ENCODE measurements at places on chromosomes 4 and X.

DNA sequence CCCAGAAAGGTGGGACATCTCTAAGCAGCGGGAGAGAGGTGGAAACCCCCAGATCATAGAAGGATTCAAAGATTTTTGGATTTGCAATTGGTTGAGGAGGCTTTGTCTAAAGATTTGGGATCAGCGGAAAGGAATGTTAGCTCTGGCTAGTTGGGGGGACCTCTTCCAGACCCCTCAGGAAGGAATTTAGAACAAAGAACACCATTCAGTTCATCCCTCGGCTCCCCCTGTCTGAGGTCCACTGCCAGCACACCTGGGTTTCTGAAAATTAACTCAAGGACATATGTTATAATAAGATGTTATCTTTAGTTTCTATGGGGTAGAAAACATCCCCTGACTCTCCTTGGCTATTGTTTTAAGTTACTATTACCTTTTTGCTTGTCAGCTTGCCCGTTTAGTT is 163.6 kb downstream of the CEP135 start:
- no peak for DNase-seq

- no peak for DNase-seq
Observed at GRCh38 chr4:41532882-41533281, 5.1 kb upstream of the LIMCH1 start.

DNA sequence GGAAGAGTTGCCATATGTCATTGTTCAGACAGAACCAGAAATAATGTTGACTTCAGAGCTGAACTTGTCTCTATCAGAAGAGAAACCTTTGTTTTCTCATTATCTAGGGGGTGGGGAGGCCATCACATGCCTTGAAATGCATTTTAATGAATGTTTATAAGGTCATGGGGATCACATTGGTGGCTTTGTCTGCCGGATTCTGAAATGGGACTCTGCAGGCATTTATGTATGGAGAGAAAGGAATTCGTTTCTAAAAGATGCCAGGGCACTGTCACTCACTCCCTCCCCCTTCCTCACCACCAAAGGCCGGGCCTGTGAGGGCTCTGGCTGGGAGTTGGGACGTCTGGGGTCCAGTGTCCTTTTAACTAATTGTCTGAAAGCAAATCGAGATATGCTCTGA is 102.2 kb downstream of the MAMLD1 start:
- DNase-seq = no peak

DNA sequence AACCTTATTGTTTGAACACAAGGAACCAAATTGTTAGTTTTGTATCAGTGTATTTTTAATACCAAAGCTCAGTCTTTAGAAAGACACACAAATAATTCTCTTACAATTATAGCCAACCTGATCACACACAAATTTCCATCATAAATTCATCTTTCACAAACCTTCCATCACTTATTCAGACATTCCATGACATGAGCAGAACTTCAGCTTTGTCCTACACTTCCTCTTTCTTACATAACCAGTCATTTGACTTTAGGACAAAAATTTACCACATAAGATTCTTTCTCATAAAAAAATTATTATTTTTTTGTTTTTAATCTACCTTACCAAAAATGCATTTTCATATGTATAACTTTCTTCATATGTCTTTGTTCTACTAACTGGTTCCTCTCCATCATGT is 312.2 kb downstream of the GALNTL6 start:
- no peak for DNase-seq

- no peak for DNase-seq
Observed at GRCh38 chr4:165207016-165207430, 338 bp upstream of the KLHL2 start.

- no peak for DNase-seq
Observed at GRCh38 chrX:130885996-130886395, 17.0 kb downstream of the ENOX2 start.

DNA sequence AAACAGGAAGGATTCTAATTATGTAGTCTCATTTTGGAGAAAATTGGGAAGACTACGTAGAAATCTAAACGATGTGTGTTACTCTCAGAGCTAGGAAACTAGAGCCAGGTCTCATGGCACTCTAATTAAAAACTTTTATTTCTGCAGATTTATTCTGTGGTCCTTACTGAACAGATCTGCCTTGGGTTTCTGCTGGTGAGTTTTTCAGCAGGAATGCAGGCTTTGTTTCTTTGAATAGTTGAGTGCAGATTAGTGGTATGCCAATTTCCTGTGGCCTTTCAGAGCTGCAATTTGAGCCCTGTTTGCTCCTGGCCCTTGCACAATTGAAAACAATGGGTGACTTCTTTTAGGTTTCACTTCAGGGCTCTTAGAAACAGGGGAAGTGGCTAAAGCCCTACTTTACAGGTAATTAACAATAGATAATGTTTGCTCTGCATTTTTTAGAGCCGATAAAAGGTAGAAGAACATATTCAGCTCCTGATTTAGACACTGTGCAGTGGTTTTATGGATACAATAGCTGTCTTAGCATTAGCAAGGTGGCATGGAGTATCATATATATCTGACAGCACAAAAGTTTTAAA is 21.8 kb downstream of the SPRY1 start:
- DNase-seq = no peak

DNA sequence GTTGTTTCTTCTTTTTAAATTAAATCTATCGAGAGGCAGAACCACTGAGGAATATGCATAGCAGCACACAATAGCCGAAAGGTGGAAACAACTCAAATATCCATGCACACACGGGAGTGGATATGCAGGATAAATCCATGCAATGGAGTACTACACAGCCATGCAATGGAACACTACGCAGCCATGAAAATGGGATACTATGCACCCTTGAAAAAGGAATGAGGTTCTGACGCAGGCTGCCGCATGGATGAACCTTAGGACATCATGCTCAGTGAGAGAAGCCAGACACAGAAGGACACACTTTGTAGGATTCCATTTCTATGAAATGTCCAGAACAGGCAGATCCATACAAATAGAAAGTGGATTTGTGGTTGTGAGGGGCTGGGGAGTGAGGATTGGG is 18.4 kb upstream of the P2RY8 start:
- no peak for DNase-seq

DNA sequence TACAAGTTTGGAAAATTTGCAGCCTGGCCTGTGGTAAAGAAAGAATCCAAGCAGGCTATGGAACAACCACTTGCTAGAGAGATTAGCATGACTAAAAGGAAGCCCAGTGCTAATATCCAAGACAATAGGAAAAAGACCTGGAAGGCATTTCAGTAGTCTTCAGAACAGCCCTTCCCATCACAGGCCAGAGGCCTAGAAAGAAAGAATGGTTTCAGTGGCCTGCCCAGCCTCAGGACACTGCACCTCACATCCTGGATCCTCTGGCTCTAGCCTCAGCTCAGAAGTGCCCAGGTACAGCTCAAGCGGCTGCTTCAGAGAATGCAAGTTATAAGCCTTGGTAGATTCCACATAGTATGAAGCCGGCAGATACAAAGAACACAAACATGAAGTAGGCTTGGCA is 449.8 kb upstream of the AR start:
- DNase-seq = no peak

- DNase-seq = no peak
Observed at GRCh38 chrX:64202808-64203325, 2.6 kb downstream of the AMER1 start.

- no peak for DNase-seq
Observed at GRCh38 chrX:30489323-30489722, 88.2 kb downstream of the TASL start.

DNA sequence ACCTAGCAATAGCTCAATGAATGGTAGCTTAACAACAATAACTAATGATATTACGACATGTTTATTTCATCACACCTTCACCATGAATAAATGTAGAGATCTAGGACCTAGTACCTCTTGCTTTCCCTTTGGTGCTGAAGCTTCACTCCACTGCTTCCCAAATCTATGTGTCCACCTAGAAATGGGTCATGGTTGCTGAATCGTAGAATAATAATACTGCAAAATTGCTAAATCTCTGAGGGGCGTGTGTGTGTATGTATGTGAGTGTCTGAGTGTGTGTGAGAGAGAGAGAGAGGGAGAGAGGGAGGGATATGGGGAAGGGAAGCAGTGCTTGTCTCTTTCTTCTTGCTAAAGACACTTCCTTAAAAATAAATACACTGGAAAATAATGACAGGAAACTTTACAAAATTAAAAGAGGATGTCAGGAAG is 109.3 kb upstream of the BMP2K start:
- no peak for DNase-seq

- DNase-seq = no peak
Observed at GRCh38 chr4:5954056-5954760, 61.3 kb upstream of the CRMP1 start.

- no peak for DNase-seq
Observed at GRCh38 chr4:184693056-184693455, 40.8 kb downstream of the CENPU start.

DNA sequence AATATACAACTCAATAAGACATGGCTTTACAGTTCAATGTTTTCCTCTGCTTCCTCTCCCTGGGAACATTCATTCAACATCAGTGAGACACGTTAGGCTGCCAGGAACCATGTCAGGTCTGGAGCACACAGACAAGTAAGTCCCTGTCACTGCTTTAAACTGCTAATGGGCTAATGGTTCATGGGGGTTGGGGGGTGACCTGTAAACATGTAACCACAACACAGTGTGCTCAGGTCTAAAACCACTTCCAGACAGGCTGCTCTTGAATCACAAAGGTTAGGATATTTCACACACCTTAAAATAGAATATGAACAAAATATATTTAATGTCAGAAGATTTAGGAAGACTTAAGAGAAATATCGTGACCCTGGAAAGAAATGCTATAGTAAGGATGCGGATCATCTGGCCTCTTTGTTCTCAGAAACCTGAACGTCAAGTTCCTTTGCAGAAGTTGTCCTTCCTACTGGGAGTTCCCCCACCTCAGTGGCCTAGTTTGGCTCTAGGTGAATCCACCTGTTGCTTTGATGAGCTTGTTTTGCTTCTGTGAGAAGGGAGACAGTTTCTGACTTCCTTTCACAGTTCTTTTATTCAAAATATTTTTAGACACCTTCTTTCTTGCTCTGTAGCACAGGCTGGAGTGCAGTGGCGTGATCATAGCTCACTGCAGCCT is 359.9 kb downstream of the UNC5C start:
- no peak for DNase-seq

DNA sequence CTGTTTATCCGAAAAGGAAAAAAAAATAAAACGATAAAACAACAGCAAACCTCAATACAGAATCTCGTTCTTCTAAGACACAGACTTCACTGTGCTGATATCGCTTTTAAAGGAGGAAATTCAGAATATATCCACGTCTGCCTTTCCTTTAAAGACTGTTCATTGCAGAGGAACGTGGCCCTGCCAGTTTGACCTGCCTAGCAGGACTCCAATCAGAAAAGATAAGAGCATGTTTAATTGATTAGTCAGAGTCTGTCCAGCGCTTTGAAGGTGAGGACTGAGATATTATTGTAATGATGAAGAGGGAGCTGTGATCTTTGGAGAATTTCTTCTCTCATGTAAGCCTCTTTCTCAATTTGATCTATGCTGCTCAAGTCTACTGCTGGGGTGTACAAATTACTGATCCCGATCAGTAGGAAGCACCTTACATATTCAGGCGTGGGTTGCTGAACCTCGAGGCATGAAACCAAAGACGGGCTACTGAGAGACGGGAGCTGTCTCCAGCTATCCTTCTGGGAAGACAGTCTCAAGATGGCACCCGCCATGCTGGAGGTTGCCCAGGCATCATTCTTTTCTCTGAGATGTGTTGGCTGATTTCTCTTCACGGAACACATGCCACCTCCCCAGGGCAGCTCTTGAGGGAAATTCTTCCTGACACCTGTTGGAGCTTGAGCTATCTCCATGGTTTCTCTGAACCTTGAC is 146.1 kb downstream of the SHOX start:
- DNase-seq = no peak

GRCh38 chrX:153769158-153769864 is 5.3 kb downstream of the PLXNB3 start:
- no peak for DNase-seq

DNA sequence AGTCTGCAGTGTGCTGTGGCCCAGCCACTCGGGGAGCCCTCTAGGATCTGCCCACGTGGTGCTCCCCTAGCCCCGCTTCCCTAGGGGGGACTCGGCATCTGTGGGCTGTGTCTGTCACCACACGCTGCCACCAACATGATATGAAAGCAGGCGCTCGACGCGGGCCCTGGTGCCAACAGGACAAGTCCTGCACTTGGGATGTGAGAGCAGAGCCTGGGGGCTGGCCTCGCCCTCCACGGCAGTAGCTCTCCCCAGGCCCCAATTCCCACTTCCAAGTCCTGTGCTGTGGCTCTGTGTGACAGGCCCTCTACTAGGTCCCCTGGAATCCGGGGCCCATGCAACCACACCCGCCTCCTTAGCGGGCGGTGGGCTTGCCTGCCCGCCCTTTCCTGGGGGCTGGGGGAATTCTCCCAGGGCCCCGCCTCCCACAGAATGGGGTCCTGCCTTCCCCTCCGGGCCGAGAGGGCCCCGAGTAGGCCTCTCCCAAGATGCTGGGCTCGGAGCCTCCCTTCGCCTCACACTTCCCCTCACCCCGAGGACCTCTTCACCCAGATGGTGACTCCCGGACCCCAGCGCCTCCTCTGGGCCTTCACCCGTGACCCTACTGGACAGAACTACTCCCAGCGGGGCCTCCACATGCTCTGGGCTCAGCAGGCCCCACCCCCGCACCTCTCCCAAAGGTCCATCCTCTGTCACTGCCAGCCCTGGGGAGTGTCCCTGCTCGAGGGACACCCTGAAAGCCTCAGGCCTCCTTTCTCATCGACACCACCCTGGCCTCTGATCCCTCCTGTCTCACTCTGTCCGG is 11.2 kb downstream of the LRPAP1 start:
- DNase-seq = no peak

GRCh38 chr4:163269869-163270268 is 62.5 kb downstream of the NPY1R start:
- no peak for DNase-seq

GRCh38 chr4:158161551-158162354 is 11.1 kb downstream of the GASK1B start:
- DNase-seq = no peak

DNA sequence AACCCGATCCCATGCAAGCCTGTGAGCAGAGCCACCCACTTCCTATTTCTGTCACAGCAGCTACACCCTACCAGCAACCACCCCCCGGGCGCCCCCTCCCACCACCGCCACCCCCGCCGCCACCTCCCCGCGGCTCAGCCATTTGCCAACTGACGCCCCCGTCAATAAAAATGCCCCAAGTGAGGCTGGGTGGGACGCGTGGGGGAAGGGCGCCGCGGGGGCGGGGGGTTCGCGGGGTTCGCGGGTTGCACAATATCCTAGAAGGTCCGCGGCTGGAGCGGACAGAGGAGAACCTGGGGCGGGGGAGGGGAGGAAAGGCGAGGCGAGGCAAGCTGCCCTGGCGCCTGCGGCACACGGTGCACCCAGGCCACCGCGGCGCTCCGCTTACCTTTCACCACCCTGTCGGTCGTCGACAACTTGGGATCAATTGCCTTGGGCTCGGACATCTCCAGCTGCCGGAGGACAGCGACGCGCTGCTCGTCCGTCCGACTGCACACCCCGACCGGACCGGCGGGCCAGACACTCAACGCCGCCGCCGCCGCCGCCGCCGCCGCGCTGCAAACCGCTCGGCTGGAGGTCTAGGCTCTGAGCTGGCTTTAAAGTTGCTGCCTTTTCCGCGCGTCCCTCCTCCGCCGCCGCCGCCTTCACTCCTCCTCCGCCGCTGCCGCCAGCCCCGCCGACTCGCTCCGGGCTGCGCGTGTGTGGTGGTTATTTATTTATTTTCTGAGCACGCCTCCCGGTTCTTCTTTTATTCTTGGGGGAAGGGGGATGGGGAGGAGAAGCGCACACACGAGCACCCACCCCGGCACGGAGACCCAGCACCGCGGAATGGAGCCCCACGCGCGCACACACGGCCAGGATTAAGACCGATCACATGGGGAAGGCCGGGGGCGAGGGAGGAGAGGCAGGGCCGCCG is 717 bp downstream of the PPP3CA start:
- DNase-seq = no peak
